ENCODE measurements at places on chromosomes 2 and 18.

- DNase-seq = peak; percentile 40
Observed at GRCh38 chr2:148201075-148202004, 180.4 kb downstream of the MBD5 start.

- no peak for DNase-seq
Observed at GRCh38 chr18:61031626-61032025, 301.6 kb upstream of the CDH20 start.

- DNase-seq = no peak
Observed at GRCh38 chr2:235171550-235172031, 219.8 kb downstream of the SH3BP4 start.

DNA sequence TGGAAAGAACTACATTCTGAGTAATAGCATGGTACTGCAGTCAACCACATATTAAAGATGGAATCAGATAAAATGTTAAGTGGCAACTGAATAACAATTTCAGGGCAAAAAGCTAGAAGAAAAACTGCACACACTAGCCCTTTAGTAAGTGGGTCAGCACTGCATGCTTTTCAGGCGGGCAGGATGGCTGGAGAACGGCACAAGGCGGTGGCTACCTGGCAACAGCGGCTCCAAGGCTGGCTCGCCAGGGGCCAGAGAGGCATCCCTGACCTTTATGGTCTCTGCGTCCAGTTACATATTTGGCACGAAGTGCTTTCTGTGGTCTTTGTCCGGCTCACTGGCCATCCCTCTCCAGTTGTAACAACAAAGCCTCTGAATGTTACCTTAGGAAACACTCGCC is 226.7 kb downstream of the MYT1L start:
- DNase-seq = no peak

DNA sequence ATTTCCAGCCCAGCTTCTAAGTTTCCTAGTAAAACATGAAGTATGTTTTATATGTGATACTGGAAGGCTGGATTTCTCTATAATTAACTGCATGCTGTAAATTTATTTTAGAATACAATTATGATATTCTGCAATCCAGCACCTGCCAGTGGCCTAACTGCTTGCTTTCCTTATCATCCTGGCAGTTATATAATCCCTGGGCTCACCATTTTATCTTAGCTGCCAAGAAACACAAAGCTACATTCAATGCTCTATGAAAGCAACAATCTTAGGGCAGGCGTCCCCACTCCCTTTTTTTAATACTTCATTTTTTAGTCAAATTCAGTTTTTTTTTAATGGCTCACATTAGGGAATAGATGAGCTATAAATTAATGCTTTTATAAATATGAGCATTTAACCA is 38.4 kb upstream of the UBXN4 start:
- no peak for DNase-seq

DNA sequence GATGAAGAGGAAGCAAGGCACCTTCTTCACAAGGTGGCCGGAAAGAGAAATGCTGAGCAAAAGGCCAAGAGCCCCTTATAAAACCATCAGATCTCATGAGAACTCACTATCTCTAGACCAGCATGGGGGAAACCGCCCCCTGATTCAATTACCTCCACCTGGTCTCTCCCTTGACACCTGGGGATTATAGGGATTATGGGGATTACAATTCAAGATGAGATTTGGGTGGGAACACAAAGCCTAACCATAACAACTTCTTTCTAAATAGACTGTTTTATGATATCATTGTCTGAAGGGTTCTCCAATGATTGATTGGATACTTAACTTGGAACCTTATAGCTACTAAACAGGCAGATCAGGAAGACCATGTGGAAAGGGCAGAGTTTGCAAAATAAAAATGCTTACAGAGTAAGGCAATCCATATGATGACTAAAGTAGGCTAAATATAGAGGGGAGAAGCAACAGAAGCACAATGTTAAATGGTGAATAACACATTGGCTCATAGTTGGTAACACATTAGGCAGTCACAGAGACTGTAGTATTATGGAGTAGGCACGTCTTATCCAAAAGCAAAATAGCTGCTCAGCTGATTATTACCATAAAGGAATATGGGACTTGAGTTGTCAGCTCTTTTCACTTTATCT is 179.0 kb downstream of the BARD1 start:
- DNase-seq = no peak

DNA sequence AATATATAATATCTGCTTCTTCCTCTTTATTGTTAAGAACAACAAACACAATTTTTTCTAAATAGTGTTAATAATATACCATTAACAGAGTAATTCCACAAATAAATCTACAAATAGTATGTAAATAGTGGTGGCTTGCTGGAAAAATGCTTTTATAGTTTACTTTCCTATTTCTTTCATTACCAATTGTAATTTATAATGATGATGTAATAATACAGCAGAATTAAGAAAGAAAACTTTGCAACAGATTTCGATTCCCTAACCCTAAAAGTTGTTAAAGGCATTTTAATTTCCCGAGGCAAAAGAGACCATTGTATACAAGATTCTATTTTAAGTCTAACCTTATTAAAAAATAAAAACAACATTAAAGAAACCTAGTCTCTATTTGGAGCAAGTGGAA is 307.9 kb downstream of the CCDC178 start:
- no peak for DNase-seq

DNA sequence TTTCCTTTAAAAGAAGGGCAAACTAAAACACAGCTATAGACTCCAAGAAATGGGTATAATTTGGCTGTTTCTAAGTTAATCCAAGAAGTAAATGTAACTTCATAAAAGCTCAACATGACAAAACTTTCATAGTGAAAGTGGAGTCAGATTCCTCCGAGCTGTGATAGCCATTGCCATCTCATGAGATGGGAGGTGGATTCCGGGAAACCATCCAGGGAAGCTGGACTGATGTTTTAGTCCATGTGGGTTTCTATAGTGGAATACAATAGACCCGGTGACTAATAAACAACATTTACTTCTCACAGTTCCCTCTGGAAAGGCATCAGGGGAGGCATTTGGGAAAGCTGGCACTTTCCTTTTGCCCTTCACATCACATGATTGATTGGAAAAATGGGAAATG is 10.0 kb upstream of the LAPTM4A start:
- no peak for DNase-seq

DNA sequence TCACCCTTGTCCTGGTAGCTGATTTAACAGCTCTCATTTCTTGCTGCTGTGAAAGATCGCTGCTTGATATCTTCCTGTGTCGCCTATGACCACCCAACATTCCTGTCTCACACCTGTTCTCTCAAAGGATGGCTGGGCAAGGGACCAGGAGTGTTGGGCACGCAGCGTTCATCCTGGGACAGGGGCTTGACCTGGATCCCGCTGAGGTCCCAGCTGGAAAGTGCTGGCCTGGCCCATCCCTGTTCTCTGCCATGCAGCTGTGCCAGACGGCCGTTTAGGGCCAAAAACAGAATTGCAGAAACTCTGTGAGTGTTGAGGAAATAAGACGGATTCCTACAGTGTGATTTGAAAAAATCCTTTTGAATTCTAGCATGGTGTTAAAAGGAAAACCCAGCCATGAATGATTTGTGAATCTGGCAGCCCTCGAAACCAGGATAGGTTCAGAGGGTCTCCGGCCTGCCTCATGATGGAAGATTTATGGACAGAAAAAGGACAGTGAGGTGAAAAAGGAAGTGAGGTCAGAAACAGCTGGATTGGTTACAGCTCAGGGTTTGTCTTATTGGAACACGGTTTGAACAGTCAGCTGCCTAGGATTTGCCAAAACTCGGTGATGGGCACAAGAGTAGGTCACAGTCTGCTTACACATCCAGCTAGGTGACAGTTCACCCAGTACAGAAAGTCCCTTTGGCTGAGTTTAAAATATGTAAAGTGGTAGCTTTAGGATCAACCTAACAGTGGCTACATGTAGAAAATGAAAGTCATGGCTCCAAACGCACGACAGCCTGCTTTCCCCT is 164.8 kb downstream of the DCDC2C start:
- DNase-seq = no peak

DNA sequence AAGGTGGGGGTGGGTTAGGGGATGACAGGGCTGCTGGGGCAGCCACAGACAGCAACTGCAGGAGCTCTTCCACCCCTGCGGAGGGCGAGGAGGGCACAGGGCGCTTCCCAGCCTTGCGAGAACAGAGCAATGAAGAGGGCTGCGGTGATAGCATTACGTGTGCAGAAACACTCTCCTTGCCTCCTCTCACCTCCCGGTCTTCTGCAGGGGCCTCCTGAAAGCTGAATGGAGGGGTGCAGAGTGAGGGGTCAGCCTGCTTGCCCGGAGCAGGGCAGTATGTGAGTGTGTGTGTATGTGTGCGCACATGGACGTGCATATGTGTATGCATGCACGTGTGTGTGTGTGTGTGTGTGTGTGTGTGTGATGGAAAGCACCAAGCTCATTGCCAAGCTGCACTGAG is 29.5 kb upstream of the IL1R2 start:
- no peak for DNase-seq

DNA sequence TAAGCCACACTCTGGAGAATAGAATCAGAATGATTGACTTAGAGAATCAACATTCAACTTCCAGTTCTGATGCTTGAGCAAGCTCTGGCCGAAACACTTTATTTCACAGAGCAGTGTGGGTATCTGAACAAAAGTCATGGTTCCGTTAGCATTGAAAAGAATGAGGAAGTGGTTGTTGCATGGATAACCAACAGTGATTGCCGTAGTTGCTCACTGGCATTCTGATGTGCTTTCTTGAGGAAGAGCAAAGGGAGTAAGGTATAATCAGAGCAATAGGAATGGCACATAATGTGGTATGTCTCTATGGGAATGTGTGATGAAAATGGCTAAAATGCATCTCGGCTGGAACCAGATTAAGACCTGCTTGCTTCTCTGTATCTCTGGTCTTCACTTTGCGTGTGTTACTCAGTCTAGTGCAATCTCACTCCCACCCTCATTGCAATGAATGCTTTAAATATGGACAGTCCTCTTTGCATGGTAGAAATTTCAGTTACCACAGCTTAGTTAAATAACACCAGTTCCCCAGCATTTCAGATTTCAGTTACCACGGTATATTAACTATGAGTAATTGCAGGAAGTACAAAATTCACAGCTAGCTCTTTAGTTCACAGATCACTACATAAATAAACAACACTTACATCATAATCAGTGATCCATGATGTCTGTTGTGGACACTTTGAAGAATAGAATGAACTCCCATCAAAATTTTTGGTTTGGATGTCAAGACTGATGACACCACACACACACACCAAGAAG is 7.8 kb upstream of the RAB12 start:
- peak; percentile 86 for DNase-seq

DNA sequence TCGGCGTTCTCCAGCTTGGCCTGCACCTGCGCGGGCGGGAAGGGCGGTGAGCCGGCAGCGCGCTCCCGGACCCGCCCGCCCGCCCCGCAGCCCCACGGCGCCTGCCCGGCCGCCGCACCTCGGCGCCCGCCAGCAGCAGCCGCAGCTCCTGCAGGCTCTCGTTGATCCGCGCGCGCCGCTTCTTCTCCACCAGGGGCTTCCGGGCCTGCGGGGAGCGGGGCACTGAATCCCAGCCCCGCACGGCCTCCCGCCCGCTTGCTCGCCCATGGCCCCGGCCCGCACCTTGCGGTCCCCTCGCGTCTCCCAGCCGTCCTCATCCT is 335 bp downstream of the HES6 start:
- DNase-seq = peak; percentile 22

GRCh38 chr2:109649736-109650695 is 35.9 kb downstream of the SOWAHC start:
- no peak for DNase-seq

DNA sequence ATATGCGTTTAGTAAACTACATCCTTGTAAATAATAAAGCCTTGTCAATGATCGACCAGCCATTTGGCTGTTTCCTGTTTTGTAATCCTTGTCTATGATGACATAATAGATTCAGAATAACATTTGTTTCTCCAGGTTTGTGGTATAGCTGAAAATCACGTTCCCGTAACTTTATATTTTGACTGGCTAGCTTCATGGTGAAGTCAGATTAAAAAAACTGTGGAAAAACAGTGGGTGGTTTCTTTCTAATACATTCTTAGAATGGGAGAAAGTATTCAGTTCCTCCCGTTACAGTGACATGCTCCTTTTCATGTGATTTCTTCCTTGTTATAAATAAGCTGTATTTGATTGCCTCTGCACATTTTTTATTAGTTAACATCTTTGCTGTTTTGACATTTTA is 366.9 kb downstream of the NYAP2 start:
- DNase-seq = no peak

DNA sequence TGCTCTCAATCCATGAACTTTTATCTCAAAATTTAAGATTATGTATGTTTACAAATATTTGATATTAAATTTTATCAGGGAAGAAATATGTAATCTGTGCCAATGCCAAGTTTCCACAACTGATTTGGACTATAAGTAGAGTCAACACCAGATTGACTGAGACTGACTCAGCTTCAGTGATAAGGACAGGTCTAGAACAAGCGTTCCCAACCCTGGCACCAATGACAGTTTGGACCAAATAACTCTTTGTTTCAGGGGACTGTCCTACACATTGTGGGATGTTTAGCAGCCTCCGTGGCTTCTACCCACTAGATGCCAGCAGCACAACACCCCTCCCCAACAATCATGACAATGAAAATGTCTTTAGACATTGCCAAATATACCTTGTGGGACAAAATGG is 165.3 kb downstream of the THADA start:
- no peak for DNase-seq

- no peak for DNase-seq
Observed at GRCh38 chr2:14540015-14540414, 92.5 kb upstream of the LRATD1 start.

DNA sequence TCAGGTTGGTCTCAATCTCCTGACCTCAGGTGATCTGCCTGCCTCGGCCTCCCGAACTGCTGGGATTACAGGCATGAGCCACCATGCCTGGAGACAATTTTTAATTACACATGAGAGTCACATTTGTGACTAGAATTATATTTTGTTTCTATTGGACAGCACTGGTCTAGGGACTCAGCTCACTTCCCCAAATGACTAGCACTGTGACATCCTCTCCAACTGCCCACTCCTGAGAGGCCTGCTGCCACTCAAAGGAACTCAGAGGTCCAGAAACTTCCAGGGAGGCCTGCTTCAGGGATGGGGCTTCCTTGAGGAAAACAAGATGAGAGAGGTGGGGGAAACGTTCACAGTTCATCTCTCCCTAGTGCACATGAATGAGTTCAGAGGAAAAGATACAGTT is 29.5 kb downstream of the TMEM163 start:
- DNase-seq = peak; percentile 57

DNA sequence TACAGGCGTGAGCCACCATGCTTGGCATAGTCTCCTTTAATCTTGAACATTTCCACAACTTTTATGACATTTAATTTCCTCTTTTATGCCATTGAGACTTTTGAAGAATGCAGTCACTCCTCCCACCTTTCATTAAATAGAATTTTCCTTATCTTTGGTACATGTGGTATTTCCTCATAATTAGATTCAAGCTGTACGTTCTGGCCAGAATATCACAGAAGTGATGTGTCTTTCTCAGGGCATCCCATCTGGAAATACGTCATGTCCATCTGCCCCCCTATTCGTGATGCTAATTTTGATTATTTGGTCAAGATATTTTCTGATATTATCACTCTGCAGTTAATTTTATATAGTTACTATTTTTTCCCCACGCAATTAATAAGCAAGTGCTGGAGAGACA is 16.9 kb downstream of the CASP10 start:
- DNase-seq = no peak

- DNase-seq = no peak
Observed at GRCh38 chr2:73536133-73536840, 105.9 kb downstream of the NAT8 start.

GRCh38 chr18:29651122-29651680 is 1391.3 kb downstream of the DSC3 start:
- no peak for DNase-seq

Data from suppressor macrophage treated with lipopolysaccharide for 4 hours (primary cell).